Head of caudate nucleus (tissue), 42 donors: ENCODE measurements at places on chromosomes 13 and 19.

- DNase-seq = peak; percentile 39
Measured at GRCh38 chr19:48997972-48998371, 4.3 kb downstream of the RUVBL2 start.

DNA sequence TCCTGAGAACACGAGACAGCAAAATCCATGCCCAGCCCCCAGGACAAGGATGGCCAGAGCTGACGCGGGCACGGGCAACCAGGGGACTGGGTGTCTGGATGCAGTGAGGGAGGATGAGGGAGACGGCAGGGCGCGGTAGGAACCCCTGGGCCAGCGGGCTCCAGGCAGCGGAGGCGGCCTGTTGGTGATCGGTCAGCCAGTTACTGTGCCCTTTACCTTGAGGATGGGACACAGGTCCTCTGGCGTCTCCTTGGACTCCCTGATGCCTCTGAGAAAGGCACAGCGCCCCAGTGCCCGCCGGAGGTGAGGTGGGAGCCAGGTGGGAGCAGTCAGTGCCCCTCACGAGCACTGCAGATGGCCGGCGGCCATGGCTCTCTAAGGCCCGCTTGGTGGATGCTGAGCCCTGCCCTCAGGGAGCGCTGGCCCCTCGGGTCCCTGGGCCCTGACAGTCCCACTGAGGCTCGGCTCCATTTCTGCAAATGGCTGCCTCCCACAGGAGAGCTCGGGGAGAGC lies 31.2 kb downstream of the C13orf46 start:
- no peak for DNase-seq

GRCh38 chr13:113091891-113092775 lies 13.5 kb upstream of the F7 start:
- no peak for DNase-seq

- no peak for DNase-seq
Measured at GRCh38 chr13:85557691-85558467, 241.3 kb downstream of the SLITRK6 start.

DNA sequence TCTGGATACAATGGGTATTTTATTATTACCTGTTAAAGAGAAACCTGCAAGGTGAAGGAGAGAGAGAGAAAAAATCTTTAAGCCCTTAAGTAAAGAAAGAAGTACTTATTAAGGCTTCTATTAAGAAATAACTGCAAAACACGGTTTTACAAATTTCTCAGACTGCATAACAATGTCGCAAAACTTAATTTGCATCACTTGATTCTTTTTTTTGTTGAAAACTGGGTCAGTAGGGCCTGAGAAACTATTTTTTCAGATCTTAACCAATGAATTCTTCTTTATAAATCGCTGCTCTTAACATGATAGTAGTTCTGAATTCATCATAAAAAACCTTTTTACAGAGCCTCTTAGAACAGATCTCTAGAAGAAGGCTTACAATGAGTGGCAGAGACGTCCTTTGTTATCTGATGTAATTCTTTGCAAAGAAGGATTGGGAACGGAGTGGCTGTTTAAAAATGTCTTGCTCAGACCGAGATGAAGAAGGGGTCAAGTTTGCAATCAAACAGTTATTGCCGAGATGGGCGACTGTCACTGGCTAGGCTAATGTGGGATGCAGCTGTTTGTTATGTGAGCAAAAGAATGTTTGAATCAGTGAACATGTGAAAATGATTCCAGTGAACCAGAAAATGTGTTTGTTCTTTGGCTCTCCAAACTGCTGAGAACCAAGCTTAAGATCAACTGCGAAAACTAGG lies 76.3 kb downstream of the ZNF536 start:
- no peak for DNase-seq

- no peak for DNase-seq
Measured at GRCh38 chr13:64845110-64845509, 2385.0 kb downstream of the PCDH9 start.

GRCh38 chr13:21111546-21111945 lies 50.2 kb upstream of the LATS2 start:
- DNase-seq = no peak

GRCh38 chr19:34837262-34837661 lies 64.2 kb upstream of the ZNF599 start:
- DNase-seq = no peak

GRCh38 chr19:40613690-40614621 lies 12.8 kb downstream of the LTBP4 start:
- DNase-seq = peak; percentile 48

- no peak for DNase-seq
Measured at GRCh38 chr13:43910856-43911255, 31.2 kb downstream of the LACC1 start.

GRCh38 chr13:66513728-66514127 lies 716.4 kb downstream of the PCDH9 start:
- DNase-seq = no peak

DNA sequence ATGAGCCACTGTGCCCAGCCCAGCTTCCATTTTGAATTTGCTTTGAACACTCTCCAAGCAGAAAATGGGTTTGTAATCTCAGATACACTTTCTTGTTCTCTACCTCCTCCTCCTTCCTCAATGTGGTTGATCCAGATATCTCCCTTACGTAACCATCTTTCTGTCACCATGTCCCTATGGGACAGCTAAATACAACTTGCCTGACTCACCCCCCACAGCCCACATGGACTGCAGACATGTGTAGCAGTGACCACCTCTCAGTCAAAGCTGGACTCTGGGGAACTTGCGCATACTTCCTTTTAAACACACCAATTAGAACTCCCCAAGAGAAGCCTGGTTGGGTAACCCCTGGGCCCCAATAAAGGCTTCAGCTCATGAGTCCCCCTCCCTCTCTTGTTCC lies 10.8 kb upstream of the ZNF799 start:
- no peak for DNase-seq

DNA sequence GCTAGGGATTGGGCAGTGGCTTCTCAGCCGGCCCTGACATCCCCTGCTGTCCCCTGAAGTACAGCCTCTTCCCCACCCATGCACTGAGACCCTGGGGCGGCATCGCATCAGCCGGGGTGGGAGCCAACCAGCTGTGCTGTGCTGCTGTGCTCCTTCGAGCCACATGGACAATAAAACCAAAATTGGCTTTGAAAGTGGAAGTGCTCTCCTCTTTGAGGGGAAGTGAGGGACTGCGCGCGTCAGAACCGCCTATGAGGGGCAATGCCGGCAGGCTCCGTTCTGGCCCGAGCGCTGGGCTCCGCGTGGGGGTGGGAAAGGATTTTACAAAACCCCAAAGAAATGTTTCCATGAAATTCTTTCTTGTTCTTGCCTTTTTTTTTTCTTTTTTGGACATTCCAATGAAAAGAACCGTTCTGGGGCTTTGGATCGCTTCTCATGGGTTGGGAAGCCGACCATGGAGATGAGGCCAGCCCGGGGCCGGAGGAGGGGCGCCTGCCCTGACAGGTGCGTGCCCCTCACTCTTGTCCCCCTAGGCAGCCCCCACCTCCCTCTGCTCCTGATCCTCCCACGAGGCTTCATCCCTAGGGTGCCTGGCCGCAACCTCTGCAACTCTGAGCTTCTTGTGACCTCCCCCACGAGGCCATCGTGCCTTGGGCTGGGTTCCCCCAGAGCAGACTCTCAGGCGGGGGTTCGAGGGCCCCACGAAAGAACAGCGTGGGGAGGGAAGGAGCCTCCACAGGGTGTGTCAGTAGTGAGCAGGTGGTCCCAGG lies 22.6 kb downstream of the KLHL26 start:
- DNase-seq = no peak

- no peak for DNase-seq
Measured at GRCh38 chr13:94056362-94056990, 423.0 kb downstream of the DCT start.

GRCh38 chr13:43822969-43823368 lies 36.2 kb upstream of the ENOX1 start:
- DNase-seq = no peak

DNA sequence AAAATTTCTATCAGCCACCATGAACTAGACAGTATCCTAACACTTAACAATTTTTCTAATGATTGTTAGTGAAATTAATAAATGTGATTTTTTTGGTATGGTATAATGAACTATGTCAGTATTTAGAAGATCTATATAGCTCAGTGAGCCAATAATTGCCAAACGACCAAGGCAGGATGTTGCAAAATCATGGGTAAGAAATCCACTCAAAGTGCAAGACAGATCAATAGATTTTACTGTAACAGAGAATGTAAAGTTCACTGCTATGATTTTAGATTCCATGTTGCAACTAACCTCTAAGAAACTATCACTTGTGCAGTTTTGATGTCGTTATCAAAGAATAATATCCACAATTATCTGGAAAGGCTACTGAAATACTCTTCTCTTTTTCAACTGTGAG lies 44.0 kb upstream of the MYCBP2 start:
- DNase-seq = no peak

DNA sequence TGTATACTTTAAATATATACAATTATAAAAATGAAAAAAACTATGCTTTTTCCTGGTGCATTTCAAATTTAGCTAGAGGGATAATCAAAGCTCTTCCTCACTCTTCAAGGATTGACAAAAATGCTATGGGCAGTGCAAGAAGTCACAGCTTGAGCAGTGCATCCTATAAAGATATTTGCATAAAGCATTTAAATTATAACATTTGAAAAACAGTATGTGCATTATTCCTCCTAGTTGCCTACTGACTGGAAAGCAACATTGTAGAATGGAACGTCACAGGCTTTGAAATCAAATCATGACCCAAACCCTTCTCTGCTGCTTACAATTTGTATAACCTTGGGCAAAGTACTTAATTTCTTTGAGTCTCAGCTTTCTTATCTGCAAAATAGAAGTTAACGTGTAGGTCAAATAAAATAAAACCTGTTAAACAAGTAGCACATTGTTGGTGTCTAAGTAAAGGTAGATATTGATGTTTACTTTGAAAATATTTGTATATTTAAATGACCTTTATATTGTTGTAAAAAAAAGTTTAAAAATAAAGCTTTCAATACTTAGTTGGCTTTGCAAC lies 9.2 kb upstream of the KLHL1 start:
- no peak for DNase-seq

- DNase-seq = no peak
Measured at GRCh38 chr13:83731113-83731512, 151.2 kb downstream of the SLITRK1 start.

DNA sequence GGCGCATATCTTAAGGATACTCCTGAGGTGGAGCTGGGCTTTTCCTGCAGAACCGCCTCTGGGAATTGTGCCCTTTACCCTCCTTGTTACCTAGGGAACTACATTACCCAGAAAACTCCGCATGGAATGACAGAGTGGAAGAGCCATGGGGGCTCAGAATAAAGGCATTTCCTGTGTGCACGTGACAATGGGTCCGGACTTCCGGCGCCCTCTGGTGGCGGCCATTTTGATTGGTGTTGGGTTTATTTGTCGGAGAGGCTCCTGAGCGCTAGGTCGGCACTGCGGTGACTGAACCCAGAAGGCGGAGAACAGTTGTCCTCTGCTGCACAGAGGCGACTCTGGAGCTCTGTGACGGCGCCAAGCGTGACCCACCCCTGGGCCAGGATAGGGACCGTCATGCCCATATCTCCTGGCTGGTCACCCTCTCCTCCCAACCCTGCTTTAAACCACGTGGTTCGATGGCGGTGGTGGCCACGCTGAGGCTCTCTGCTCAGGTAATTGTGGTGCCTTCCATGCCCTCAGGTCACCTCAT lies at the start of gene ZNF587B:
ZNF587B (plus strand) TSS at position 229 of the 532 bp plus-strand sequence; CDS start at position 459, 230 bp downstream.
- peak; percentile 85 for DNase-seq

- no peak for DNase-seq
Measured at GRCh38 chr19:57389194-57389729, 392 bp upstream of the ZNF548 start.

DNA sequence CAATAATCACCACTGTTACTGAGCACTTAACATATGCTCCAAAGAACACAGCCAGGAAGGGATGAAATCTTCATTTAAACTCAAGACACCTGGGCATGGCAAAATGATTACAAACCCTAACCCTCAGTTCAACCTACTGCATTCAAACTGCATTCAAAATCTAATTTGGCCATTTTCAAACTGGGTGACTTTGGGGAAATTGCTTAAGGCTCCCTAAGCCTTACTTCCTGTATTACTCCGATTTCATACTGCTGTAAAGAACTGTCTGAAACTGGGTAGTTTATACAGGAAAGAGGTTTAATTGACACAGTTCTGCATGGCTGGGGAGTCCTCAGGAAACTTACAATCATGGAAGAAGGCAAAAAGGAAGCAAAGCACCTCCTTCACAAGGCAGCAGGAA lies 50.4 kb downstream of the CBY2 start:
- DNase-seq = no peak

DNA sequence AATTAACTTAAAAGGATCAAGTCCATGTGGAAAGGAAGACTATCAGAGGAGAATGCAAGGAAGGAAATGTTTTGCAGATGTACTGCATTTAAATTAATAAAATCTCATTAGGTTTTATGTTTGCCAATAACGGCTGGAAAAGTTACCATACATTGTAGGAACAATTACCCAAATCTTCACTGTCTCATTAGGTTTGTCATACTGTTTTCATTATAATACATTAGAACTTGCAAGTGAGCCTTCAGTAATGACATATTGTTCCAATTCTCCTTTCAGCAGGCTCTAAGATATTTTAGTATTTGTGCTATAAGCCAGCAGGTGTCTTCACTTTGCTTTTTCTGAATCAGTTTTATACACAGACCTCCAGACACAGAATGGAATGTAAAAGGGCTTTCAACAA lies 661.6 kb upstream of the KLHL1 start:
- no peak for DNase-seq

DNA sequence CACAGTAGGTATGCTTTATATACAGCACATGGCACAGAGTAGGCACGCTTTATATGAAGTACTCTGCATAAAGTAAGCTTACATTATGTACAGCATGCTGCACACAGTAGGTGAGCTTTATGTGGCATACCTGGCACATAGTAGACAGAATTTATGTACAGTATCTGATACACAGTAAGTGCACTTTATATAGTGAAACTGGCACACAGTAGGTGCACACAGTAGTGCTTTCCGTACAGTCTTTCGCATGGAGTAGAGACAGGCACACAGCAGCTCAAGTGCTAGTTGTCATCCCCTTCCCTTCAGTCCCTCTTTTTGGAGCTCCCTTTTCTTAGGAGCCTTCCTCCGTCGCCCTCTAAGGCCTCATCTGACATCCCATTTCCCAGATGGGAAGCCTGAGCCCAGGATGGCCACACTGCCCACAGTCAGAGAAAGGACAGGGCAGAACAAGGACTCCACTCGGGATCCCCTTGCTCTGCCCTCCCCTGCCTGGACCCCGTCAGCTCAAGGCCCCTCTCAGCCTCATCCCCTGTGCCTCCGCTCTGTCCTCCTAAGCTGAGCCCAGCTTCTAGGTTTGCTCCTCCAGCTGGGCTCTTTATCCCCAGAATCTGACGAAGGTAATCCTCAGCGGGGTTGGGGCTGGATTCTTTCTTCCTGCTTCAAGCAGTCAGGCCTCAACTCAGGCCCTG lies 852 bp upstream of the CYP4F12 start:
- no peak for DNase-seq

GRCh38 chr13:46831588-46832194 lies 34.7 kb upstream of the ESD start:
- peak; percentile 70 for DNase-seq
